ENCODE measurements at places on chromosomes 2 and 18.

DNA sequence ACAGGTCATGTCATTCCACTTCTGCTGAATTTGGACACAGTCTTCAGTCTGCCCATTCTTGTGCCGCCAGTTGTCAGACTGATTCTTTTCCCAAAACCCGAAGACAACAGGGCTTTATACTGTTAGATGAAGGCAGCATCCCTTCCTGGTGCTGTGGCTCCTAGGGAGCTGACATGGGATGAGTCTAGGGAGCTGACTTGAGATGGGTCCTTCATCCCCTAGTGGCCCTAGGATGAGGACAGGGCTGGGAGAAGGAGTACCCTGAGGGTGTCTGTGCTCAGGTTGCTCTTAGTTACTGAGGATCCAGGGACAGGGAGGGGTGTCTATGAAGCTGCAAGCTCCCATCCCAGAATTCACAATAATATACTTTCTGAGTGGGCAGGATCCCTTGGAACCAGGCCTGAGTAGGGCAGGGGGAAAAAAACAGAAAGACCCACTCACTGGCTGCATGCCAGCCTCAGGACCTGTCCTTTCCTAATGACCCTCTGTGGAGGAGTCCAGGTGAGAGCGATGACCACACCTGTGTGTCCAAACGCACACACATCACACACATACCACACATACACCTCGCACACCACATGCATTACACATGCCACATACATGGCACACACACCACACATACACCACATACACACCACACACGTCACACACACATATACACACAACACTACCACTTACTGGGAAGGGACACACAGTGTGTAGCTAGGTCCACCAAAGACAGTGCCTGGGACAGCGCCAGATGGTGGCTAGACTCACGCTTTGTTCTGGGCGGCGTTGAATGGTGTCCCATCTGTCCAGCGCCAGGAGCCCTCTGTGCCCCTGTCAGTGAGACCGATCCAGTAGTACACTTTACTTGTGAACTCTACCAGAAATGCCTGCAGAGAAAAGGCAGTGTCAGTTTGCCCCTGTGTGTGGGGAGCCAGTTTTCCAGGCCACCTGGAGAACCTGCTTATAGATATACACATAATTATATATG, 11.1 kb downstream of the CLEC4F start:
- no peak for DNase-seq

- no peak for DNase-seq
Observed at GRCh38 chr2:53635694-53636093, 131.9 kb upstream of the CHAC2 start.

GRCh38 chr18:36149514-36150289, 20.0 kb downstream of the ELP2 start:
- DNase-seq, result no peak

DNA sequence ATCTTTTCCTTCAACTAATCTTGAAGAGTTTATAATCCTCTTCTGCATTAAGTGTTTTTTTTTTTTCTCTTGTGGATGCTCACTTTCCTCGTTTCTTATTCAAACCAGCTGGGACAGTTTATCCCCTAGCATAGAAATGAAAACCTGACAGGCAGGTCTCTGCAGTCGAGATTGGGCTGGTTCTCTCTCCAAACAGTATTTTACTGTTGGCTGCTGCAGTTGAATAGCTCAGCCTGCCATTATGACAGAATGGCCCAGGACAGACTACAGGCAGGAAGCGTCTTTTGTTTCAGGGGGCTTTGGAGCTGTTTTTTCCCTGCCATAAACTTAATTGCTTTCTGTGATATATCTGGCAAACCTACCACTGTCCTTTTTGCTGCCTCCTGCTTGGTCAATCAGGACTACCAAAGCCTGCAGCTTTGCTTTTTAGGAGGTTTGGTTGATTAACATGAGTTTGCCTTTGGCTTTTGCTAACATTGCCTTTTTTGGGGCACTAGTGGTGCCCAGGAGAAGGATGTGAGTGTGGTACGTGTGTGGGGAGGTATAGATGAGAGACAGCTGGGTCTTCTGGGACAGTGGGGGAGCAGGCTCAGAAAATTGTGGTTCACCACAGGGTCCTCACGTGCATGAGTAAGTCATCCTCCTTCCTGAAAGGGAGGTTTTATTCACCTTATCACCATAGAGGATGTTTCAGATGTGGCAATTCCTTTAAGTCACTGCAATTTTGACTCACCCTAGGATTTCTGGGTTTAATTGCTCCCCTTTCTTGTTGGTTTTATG, 128.7 kb downstream of the LYPD6B start:
- DNase-seq, result peak; percentile 33

DNA sequence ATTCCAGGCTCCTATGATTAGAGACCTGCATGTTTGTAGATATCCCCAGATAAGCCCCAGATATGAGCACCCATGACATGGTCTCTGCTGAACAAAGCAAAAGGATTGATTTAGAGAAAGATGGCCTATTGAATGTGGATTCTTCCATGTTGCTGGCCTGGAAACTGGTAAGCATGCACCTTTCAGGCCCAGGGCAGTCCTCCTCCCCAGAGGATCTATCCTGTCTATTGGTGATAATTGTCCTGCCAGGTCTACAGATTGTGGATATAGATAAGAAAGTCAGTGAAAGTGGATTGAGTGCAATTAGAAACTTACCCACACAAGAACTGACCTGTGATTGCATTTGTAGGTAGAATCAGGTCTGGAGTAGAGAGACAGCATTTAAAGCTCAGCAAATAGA, 256.9 kb upstream of the SIX3 start:
- no peak for DNase-seq

DNA sequence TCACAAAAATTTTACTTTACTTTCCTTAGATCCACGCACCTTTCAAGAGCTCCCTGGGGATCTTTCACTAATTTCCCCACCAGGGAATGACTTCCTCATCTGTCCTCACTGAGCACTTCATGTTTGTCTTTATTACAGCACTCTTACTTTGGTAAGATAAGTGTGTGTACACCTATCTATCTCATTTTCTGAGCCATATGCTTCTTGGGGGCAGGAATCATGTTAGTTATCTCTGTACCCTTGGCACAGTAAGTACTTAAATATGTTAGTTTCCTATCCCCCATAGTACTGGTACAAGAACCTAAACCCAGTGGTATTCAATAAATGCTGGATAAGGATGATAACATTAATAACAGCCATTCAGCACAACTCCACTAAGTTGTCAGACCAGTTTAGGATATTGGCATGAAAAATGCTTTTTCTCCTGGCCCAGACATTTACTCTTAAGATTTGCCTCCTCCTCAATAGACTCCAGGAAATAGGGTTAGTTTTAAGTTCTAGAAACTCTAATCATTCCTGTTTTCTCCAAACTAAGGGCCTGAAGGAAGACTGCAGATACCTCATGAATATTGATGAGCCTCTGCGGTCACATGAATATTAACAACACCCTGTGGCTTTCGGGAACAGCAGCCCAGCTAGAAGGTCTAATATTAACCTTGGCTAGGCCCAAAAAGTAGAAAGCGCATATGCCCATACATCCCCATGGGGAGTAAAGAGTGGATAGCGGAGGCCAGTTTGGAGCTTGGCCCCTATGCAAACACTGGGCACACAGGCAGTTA, 38.2 kb downstream of the NHEJ1 start:
- DNase-seq, result no peak

DNA sequence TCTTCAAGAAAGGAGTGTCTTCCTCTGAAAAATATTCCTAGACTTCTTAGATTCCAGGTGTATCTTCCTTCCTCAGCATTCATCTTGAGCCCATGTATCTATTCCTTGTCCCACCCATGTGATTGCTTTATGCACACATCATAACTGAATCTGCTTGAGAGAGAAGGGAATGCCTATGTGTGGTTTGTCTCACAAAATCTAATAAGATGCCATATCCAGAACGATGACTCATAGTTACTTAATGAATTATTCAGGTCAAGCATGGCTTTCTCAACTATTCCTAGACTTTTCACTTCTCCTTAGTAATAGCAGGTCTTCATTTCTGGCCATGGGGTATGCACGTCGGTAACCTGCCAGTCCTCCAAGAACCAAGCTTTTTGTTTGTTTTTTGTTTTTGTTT, 121.8 kb downstream of the SETBP1 start:
- no peak for DNase-seq

DNA sequence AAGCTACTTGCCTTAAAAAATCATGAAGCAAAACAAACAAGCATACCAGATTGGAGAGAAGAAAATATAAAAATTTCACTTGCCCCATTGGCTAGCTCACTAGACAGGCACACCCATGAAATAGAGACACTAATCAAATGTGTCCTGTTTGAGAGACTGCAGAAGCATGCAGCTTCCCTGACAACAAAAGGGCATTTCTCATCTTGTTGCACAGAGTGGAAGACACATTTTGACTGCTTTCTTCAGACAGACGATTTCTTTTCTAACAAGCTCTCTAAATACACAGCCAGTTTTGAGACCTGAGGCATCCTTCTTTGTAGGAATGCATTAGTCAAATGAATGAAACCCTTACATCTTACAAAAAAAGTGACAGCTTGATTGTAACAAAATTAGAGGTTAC, 1558.6 kb upstream of the NXPH2 start:
- DNase-seq, result no peak

DNA sequence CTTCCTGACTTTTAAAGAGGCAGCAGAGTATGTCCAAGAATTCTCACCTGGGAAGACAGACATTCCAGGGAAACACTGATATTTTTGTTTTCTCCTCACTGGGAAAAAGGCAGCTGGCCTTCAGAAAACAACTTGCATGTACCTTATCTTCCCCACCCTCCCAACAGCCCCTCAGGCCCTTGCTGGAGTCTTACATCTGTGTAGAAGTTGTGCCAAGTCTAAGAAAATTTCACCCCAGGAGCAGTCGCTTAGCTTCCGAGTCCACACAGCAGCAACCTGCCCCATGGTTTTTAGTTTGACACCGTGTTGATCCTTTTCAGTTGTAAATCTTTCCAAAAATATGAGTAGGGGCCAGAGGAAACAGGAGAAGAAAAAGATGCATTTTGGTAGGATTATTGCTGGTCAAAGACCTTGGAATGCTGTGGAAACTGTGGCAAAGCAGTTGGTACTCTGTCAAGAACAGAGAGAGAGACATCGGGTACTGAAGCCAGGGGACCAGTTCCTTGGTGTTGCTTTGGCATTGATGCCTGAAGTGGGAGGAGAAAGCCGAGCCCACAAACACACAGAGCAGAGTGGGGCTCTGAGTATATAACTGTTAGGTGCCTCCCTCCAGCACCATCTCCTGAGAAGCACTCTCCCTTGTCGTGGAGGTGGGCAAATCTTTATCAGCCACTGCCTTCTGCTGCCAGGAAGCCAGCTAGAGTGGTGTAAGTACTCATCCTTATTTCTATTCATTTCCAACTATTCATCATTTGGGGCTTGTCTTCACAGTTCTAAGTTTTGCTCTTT, at the start of gene SLC14A1:
Gene SLC14A1 (plus strand): TSS at position 615 of the 789 bp plus-strand sequence. CDS start 6,140 bp downstream, outside the sequence.
- DNase-seq, result no peak

GRCh38 chr2:207663870-207664545, 38.8 kb upstream of the METTL21A start:
- DNase-seq, result no peak

- no peak for DNase-seq
Observed at GRCh38 chr2:18482666-18483065, 77.8 kb downstream of the RDH14 start.

DNA sequence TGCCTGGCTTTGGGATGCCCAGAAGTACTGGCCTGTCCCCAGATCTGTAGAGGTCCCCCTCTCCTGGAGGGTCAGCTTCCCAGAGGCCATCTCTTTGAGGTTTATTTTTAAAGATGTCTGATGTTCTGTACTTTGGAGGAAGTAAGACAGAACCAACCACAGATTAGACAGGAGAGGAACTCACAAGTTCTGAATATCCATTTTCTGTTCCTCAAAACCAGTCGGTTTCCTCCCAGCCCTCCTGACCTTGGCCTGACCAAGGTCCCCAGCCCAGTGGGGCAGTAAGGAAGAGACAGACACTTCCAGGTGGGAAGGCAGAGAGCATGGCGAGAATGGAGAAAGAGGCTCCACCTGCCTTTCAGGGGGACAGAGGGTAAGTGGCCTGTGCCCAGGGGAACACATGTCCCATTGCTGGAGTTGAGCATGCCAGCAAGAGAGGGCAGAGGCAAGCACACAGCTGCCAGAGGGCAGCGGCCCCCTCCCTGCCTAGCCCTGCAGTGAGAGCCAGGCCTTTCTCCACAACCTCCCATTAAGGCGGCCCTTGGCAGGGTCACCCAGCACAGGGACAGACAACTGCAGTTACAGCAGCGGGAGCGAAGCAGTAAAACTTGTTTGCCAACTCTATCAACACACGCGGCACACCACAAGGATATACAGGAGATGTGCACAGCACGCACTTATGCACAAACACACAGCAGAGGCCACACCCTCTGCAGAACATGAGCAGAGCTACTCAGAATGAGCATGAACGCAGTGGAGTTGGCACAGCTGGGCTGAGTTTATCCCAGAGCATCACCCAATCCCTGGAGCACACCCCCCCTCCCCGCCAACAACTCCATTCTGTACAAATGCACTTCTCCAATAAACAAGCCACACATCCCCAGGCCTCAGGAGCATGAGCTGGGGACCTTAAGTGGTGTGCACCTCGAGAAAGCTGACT, 18.5 kb upstream of the SEMA4C start:
- DNase-seq, result no peak

DNA sequence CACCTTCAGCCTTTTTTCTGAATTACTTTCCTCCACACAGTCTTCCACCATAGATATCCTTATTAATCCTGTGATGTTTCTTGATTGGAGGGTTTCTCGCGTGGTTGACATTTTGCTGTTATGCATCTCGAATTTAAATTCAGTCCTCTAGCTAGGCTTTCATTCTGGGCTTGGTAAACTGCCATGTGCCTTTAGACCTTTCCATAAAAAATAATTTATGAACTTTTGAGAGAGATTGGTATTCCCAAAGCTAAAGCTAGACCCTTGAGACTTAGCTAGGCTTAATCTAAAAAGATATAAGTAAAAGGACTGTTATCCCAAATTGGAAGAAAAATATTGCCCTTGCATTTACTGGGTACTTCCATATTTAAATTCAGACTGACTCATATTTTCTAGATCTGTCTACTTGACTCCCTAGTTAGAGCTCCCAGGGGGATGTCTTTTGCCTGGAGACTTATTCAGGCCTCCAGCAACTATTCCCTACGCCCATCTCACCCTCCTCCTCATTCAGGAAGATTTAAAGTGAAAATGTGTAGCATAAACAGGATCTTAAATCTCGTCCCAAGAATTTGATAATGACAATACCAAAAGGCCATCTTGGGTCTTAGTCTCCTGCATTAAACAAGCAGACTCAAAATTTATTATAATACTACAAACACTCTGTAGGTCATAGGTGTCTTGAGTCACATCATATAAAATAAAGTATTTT, 60.3 kb downstream of the KIAA2012 start:
- DNase-seq, result no peak

All from CD4-positive, alpha-beta T cell treated with Interleukin-4 for 4 hours (primary cell).